ENCODE measurements at places on chromosomes 12 and 14.

- no peak for DNase-seq
Observed at GRCh38 chr14:104432611-104433231, 146.8 kb upstream of the C14orf180 start.

- DNase-seq: no peak
Observed at GRCh38 chr12:127162307-127162706, 1104.7 kb upstream of the TMEM132C start.

DNA sequence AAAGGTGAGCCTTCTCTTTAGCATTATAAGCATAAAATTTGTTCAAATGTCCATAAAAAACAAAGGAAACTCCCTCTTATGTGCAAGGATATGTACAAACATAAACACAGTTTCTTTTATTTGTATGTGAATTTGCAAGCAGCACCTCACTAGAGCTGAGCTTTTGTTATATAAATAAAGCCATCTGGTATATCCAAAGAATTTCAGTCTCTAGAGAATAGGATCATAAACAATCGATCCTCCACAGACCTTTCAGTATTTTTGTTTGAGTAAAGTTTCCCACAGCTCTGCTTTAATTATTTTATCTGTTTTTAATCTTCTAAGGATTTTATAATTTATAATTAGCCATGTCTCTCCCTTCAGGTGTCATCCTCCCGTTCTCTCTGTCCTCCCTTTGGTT, 89.2 kb downstream of the OTOGL start:
- DNase-seq: no peak

DNA sequence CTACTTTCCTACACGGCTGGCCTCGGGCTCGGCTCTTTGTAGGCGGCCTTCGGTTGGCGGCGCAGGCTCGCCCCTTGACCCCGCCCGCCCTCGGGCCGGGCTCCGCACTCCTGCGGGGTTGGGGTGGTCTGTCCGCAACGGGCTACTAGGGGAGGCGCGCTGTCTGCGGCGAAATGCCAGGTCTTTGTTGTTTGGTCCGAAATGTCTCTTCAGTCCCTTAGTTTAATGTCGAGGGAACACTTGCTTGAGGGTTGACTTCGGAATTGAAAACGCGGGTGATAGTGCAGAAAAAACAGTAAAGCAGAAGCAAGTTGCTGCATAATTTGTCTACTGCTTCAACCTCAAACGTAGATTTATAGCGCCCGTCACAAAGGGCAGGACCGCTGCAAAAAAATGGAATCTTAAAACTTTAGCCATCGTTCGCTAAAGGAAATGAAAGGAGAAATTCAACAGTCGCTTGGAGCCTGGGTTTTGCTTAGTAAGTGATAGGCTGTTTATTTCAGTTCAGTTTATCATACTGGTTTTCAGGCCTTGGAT, 390 bp downstream of the JKAMP start:
- no peak for DNase-seq

DNA sequence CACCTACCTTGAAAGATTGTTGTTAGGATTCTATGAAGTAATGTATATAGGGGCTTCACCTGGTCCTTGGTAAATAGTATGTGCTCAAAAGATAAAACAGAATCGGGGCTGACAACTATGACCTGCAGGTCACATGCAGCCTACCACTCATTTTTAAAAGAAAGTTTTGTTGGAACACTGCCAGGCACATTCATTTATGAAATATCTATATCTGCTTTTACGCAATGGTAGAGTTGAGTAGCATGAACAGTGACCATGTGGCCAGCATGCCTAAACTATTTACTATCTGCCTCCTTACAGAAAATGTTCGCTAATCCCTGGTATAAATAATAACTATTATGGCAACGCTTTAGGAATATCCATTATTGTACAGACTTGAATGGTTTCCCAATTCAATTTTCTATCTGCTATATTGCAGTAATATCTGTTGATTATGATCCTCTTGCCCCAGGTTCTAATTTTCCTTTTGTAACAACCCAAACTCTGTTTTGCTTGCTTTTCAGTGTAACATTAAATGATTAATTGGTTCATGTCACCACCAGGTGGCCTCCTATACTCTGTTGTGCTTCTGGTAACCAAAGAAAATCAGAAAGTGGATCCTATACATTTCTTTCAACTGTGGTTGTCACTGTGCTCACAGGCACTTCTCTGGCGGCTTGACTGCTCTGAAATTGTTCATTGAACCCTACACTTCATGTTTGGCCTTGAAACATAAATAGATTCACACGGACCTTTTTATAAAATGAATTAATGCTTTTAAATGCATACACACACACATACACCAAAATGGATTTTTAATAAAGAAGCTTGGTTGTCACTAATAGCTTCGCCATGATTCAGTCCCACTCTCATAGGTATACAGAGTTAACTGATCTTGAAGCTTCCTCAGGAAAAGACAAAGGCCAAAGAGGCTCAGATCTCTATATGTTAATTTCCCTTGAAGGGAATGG, 227.7 kb upstream of the NPAS3 start:
- DNase-seq: no peak

DNA sequence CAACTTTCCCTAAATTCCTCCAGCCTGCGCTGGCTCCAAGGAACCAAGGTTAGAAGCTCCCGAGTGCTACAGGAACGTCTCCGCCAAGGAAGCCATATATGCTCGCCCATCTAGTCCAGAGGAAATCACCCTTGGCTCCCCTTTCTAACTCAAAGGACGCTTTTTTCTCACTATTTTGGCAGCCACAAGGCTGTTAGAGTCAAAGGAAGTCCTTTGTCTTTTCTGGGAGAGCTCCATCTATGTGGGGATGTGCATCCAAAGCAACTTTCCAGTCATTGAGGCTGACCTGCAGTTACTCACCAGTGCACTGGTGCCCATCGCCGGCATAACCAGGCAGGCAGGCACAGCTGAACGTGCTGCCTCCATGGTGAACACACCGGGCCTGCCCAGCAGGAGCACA, 37.6 kb downstream of the RTRAF start:
- no peak for DNase-seq

- no peak for DNase-seq
Observed at GRCh38 chr14:34338056-34338455, 124.0 kb downstream of the SPTSSA start.

GRCh38 chr12:47028981-47029708, 50.3 kb upstream of the PCED1B start:
- DNase-seq: no peak

Data from stimulated activated CD8-positive, alpha-beta memory T cell treated with anti-CD3 and anti-CD28 coated beads, Interleukin-2, amount 100 ng/mL, for 1 hour (primary cell).